Left ventricle myocardium inferior (tissue), 1 donor: ENCODE measurements at places on chromosomes 1 and 21. TPM values are rescaled to one million over a fixed set of nuclear protein-coding genes. Genes with fewer than 3 reads are reported as not detected.

GRCh38 chr21:27021046-27021445, 54.2 kb upstream of the ADAMTS5 start:
- H3K36me3 ChIP-seq: no peaks in the 10 kb centered on the region
- no peak overlapping the region for H3K4me3 ChIP-seq
- no peaks in the 10 kb centered on the region for H3K27me3 ChIP-seq
- no peak overlapping the region for H3K27ac ChIP-seq
- peaks cover 7% of the 10 kb centered on the region for H3K4me1 ChIP-seq

DNA sequence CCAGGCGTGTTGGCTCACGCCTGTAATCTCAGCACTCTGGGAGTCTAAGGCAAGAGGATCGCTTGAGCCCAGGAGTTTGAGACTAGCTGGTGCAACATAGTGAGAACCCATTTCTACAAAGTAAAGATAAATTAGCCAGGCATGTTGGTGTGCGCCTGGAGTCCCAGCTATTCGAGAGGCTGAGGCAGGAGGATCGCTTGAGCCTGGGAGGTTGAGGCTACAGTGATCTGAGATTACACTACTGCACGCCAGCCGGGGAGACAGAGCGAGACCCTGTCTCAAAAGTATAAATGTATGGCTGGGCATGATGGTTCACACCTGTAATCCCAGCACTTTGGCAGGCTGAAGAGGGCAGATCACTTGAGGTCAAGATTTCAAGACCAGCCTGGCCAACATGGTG, 51.5 kb upstream of the LBR start:
- no peaks in the 10 kb centered on the region for H3K36me3 ChIP-seq
- H3K4me1 ChIP-seq: peaks cover 4% of the 10 kb centered on the region
- no peaks in the 10 kb centered on the region for H3K27me3 ChIP-seq
- H3K4me3 ChIP-seq: no peak overlapping the region

OR14A16 gene
- not detected for total RNA-seq

ANKRD65 gene
- 1.7 TPM for total RNA-seq

DNA sequence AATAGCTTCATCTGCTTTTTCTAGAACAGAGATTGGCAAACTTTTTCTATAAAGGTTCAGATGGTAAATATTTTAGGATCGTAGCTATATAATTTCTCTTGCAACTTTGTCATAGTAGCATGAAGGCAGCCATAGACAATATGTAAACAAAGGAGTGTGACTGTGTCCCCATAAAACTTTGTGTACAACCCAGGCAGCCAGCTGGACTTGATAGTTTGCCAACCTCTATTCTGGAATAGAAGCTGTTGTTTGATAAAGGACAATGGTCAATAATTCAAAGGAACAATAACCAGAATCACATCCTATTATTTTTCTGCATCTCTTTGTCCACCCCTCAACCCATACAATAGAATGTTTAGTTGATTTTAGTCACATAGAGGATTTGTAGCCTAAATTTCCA, 286.7 kb downstream of the LMX1A start:
- DNase-seq: no peak
- H3K4me3 ChIP-seq: no peak overlapping the region
- peaks cover 11% of the 10 kb centered on the region for H3K4me1 ChIP-seq
- no peak overlapping the region for H3K27ac ChIP-seq
- no peaks in the 10 kb centered on the region for H3K36me3 ChIP-seq

GRCh38 chr21:40151611-40152010, 284.4 kb downstream of the PCP4 start:
- no peak for DNase-seq
- peaks cover 36% of the 10 kb centered on the region for H3K27me3 ChIP-seq
- H3K4me3 ChIP-seq: no peak overlapping the region
- H3K27ac ChIP-seq: no peak overlapping the region
